ENCODE measurements at places on chromosomes 2 and 18.

GRCh38 chr18:79615091-79615490 lies 64.5 kb upstream of the CTDP1 start:
- no peak for DNase-seq

- no peak for DNase-seq
Measured at GRCh38 chr2:25410370-25410769, 68.6 kb upstream of the DNMT3A start.

- no peak for DNase-seq
Measured at GRCh38 chr18:49006641-49007454, 56.1 kb upstream of the SMAD7 start.

- no peak for DNase-seq
Measured at GRCh38 chr18:10128921-10129501, 215.2 kb downstream of the VAPA start.

DNA sequence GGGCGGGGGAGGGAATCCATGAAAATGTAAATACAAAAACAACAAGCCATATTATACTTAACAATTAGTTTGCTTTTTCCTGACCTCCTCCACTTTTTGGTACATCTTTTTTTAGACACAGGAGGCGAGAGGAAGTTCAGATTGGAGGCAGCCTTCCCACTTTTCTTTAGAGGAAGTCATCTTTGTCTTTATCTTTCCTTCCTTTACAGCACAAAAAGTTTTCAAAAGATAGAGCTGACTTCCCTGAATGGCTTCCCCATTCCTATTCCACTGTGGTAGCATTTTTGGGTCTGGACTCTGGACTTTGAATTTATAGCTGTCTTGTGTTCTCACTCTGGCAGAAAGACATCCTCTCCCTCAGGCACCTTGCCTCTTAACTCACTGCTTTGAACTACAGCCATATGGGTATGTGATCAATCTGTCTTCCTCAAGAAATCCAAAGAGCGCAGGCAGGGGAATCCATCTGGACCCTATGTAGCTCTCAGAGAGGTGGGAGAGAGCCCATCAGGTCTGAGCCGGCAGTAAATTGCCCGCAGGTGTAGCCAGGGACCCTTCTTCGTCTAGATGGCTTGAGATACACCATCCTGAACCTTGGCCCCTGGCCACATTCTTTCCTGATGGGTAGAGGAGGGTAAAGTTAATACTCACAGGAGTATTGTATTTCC lies 101.9 kb downstream of the AQP4 start:
- no peak for DNase-seq

- DNase-seq = no peak
Measured at GRCh38 chr18:33010149-33010548, 237.3 kb upstream of the KLHL14 start.

- peak; percentile 78 for DNase-seq
Measured at GRCh38 chr2:19607400-19607799, 249.0 kb upstream of the OSR1 start.

DNA sequence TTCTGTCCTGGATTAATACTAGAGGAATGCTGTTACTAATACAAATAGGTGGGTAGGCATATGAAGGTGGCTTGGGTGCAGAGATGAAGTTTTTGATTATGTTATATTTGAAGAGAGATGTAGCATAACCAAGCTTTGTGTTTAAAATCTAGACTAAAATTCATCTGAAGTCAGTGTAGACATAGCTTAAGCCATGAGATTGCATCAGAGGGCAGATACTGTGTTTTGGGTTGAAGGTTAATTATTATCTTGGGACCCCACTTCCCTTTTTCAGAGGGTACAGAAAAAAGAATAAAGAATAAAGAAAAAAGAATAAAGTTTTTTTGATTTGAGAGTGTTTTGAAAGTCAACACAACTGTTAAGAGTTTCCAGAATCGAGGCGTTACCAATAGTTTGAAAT lies 13.0 kb downstream of the PPM1B start:
- no peak for DNase-seq

DNA sequence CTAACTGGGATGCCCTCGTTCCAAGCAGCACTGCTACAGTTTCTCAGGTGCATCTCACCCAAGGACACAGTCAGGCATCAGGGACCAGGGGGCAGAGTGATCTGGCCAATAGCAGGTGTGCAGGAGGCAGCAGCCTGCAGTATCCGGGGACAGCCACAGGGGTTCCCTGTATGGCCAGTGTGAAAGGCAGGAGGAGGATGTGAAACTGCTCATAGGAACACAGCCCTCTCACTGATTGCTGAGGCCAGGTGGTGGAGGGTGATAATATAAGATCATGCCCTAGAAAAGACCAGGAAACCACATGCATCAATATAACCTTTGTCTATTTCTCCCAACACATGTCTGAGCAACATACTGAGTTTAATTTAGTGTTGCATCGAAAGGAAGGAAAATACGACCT lies 112.7 kb upstream of the TACR1 start:
- DNase-seq = peak; percentile 36

DNA sequence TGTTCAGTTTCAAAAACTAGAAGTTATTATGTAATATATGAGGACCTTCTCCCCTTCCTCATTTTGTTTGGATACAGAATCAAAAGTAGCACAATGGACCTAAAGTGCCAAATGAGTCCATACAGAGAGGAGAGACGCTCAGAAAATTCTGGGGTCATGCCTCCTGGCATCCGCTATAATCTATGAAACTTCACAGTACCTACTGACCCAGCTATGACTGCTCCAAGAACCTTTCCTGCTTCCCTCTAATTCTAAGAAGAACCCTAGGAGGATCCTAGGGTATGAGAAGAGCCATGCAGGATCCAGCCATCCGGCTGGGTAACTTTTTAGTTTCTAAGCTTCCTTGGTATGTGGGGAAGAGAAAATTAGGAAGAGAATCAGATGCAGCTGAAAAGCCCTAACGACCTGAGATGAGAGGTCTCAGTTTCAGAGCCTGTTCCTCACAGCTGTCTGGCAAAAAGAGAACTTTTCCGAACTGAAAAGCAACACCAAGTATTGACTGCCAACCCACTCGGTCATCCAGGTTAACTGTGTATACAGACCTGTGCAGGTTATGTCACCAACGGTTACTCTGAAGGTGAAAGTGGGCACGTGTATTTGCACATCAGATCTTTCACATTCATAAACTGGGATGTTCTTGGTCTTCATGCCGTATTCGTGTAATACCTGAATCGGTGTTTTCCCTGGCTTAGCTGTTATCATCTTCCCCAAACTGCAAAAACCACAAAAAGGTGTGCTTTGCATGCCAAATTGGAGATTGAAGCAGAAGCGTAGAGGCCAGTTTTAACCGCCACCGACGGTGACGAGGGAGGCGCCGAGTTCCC lies 1.1 kb downstream of the PRKRA start:
- DNase-seq = peak; percentile 27

- no peak for DNase-seq
Measured at GRCh38 chr2:100934504-100935371, 67.4 kb upstream of the RPL31 start.

DNA sequence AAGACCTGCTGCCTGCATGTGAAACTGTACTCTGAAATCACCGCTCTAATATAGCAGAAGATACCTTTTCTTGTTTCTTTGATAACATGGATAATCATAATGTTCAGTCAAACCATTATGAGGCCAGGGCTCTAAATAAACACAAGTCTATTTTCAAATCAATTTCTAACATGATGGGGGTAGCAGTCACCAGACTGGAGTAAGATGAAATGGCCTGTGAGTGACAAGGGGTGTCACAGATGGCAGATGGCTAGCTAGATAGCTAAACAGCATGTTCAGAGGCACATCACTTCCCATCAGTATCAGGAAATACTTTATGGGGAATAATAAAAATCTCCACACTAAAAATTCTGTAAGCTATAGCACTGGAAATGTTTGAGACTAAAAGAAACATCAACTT lies 14.0 kb downstream of the MBD2 start:
- no peak for DNase-seq

DNA sequence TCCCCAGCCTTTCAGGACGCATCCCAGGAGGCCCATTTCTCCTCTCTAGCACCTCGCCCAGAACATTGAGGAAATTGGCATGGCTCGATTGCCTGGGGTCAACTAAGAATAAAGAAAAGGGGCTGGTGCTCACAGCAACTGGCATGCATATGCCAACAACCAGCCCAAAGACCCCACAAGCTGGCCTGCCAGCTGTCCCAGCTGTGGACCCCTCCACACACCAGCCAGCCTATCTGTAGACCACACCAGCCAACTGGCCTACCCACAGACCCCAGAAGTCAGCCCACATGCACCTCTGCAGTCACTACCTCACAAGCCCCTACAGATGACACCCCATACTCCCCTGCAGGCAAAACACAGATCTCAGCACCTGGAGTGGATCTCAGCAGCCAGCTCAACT lies 123.8 kb upstream of the ID2 start:
- no peak for DNase-seq

DNA sequence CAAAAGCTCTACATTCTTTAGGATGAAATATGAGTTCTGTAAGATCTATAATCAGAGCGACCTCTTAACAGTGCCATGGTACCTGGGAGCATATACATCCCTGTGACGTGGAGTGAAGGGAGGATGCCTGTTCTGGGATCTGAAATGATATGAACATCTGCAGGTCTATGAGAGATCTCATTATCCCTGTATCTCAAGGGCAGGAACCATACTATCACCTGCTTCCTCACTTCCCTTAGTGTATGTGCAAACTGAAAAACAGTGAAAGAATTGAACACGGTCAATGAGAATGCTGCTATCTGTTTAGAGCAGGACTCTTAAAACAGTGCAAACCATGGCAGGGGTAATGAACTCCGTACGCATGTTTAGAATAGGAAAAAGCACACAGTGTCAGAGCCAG lies 364.0 kb downstream of the LPIN1 start:
- DNase-seq = no peak

GRCh38 chr18:48785091-48785614 lies 165.6 kb downstream of the SMAD7 start:
- DNase-seq = no peak

DNA sequence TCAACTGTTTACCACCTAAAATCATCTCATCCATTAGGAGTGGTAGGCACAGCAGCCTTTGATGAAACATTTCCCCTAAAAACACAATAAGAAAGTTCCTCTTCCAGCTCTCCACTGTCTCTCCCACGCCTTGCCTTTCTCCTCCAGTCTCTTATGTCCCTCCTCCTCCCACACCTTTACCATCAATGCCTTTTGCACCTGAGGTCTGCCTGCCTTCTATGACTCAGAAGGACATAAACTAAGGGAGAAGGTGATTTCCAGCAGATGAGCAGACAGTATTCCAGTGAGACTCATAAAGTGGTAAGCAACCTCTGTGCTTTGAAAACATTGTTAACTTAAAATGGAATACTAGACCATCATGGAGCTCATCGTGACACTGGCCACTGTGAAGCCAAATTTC lies 34.2 kb upstream of the NDUFV2 start:
- DNase-seq = no peak

GRCh38 chr2:85678794-85679672 lies 11.0 kb upstream of the SFTPB start:
- peak; percentile 84 for DNase-seq

DNA sequence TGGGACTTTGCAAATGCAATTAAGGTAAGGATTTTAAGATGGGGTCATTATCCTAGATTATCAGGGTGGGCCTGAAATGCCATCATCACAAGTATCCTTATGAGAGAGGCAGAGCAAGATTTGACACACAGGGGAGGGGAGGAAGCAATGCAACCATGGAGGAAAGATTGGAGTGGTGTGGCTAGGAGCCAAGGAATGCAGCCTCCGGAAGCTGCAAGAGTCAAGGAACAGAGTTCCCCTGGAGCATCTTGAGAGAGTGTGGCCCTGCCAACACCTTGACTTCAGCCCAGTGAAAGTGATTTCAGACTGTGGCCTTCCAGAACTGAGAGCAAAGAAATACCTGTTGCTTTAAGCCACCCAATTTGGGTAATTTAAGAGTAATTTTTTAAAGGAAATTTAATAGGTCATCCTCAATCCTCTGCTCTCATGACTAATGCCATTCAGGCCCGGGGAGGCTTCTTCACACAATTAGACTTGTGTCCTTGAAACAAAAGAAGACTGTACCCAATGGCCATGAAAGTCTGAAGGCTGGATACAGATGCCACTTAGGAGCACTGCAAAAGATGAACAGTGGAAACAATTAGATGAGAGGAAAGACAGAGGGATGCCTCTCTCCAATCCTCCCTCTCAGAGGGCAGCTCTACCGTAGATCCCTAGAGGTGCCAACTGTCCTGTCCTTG lies 250.3 kb upstream of the ID2 start:
- DNase-seq = no peak

GRCh38 chr2:167157523-167157922 lies 269.2 kb downstream of the XIRP2 start:
- no peak for DNase-seq

DNA sequence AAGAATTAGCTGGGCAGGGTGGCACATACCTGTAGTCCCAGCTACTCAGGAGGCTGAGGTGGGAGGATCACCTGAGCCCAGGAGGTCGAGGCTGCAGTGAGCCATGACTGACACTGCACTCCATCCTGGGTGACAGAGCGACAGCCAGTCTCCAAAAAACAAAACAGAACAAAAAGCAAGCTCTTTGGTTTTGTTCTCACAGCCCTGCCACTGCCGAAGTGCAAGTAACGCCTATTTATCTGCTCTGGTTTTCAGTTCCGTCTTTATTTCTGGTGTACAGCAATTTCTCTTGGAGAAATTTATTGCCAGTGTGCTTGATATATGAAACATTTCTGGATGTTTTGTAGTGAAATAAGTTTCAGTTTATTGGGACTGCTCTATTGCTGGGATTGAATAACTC lies 61.9 kb downstream of the RAB10 start:
- DNase-seq = no peak

- no peak for DNase-seq
Measured at GRCh38 chr18:9394046-9394445, 59.5 kb downstream of the TWSG1 start.

GRCh38 chr2:191304939-191305875 lies 60.0 kb downstream of the MYO1B start:
- no peak for DNase-seq

DNA sequence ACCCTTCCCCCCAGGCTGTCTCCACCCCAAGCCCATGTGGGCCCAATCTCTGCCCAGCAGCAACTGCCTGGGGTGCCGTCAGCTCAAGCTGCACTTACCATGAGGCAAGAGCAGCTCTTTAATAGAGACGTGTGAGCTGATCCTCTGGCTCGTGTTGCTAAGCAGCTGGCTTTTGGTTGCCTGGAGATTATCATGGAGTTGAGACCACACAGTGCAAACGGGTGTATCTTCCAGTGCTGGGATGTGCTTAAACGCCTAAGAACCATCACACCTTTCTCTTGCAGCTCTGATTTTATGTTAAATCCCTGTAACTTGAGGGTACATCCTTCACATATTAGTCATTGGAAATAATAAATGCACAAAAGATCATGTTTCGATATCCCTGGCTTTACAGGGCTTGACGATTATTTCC lies 271.1 kb downstream of the PRKCE start:
- no peak for DNase-seq

DNA sequence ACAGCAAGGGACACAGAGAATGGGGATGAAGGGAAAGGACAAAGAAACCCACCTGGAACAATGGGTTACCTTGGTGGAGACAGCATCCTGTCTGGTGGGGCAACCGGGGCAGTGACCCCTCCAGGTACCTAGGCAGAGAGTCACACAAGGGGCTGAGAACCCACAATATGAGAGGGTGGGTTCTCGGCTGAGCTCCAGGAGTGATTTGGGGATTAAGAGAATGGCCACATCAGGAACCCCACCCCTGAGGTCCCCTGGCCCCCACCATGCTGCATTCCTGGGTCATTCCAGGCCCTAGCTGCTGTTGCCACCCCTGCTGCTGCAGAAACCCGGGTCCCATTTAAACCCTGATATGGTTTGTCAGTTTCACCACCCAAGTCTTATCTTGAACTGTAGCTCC lies 172.3 kb downstream of the RTP5 start:
- no peak for DNase-seq

GRCh38 chr2:242029422-242030225 lies 160.1 kb downstream of the RTP5 start:
- peak; percentile 19 for DNase-seq

- no peak for DNase-seq
Measured at GRCh38 chr2:60316381-60317033, 236.9 kb downstream of the BCL11A start.

All from ELR (cell line).